Germinal center (tissue), 1 donor: ENCODE measurements at places on chromosomes 13 and 19.

GRCh38 chr19:42573642-42574041 lies 21.1 kb downstream of the CEACAM8 start:
- no peak for DNase-seq

- no peak for DNase-seq
These were observed 531.3 kb downstream of the RFC3 start for GRCh38 chr13:34349091-34349722.

DNA sequence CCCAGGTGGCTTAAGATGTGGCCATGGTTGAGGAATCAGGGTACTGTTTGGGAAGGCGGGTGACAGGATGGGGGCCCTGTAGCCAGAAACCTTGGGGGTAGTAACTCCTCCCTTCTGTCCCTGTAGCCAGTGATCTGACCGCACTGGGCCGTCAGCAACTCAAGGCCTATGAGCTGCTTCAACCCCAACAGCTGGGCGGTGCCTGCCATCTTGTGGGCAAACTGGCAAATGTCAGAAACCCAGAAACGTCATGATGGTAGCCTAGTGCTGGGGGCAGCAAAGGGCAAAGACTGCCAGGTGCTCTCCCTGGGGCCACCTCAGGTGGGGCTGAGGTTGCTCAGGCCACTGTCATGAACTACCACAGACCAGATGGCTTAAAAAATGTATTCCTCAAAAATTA lies 3.5 kb downstream of the COPE start:
- DNase-seq, result peak; percentile 60

GRCh38 chr13:66565279-66565678 lies 664.9 kb downstream of the PCDH9 start:
- DNase-seq, result no peak
